Cortex of kidney (tissue), 1 donor: ENCODE measurements at places on chromosomes 7 and 10.

- DNase-seq, result no peak
Observed at GRCh38 chr7:92835851-92836488, 403 bp downstream of the CDK6 start.

GRCh38 chr10:17213646-17214349 is 12.3 kb upstream of the TRDMT1 start:
- no peak for DNase-seq

GRCh38 chr10:45118929-45119328 is 118.2 kb downstream of the ZNF22 start:
- DNase-seq, result no peak

DNA sequence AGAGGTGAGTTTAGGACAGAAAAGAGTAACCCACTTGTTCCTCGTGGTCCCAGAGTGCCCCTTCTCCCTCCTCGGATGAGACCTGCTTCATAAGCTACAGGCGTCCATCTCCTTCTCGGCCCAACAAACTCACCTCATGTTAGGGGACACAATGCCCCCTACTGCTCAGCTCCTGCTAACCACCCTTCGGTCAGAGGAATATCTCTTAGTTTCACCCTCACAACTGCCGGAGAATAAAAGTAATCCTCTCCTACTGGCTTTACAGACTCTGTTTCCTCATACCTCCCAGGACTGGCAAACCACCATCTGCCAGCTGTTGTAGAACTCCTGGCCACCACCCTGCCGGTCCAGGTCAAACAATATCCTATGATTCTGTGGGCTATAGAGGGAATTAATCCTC is 3.2 kb downstream of the AKR1B15 start:
- no peak for DNase-seq

DNA sequence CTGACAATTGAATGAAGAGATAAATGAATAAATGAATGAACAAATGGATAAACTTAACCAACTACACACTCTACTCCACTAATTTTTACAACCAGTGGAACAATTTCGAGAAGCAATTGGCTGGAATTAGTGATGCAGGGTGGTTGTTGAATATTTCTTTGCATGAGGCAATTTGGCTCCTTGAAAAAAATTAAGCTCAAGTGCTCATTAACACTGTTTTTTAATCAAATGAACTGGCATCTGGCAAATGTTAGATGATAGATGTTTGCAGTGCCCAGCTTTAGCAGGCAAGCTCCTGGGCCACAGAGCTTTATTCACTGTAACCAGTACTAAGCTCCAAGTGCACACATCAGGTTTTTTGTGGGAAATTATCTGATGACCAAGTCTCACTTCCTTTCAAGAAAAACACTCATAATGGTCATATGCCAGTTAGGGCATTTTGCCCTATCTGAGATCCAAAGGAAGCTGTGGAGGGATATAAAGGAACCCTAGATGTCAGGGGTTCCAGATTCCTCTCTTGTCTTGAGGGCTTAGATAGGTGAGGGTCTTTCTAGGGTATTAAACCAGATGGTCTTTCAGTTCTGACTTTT is 16.4 kb upstream of the ADD3 start:
- no peak for DNase-seq

- DNase-seq, result no peak
Observed at GRCh38 chr10:70430493-70431445, 10.7 kb downstream of the NODAL start.

DNA sequence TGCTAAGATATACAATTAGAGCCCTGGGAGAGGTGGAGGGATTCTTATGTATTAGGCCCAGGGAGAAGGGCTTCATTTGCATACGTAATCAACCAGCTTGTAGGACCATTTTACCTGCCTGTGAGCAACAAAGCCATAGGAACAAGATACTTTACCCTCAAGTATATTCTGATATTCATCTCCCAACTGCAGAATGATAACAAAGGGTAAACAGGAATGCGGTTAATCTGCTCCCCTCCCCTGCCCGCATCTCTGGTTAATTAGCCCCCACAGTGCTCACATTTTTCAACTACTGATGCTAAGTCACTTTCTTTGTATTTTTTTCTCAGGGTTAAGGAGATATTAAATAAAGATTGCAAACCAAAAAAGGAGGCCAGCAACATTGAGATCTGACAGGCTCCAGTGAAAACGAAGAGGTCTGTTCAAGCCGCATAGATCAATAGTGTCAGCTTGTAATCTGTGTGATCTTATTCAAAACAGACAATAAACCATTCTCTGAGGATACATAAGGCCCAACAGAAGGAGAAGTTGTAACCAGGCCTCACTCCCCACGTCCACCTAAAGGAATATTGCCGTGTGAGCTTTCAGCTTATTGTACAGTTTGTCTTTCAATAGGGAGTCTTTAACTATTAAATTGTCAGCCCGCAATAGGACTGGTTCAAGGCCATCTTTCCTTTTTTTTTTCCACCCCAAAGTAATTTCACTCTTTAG is 203.4 kb downstream of the RAPGEF5 start:
- no peak for DNase-seq

GRCh38 chr7:96178581-96178980 is 143.3 kb downstream of the SLC25A13 start:
- no peak for DNase-seq
